ENCODE measurements at places on chromosomes 1 and 21.

GRCh38 chr1:869499-870244, 54.1 kb upstream of the SAMD11 start:
- peak; percentile 40 for DNase-seq

GRCh38 chr1:66176832-66177231, 357.1 kb upstream of the SGIP1 start:
- DNase-seq = no peak

- no peak for DNase-seq
These were observed 353.9 kb upstream of the PKN2 start for GRCh38 chr1:88330201-88330600.

DNA sequence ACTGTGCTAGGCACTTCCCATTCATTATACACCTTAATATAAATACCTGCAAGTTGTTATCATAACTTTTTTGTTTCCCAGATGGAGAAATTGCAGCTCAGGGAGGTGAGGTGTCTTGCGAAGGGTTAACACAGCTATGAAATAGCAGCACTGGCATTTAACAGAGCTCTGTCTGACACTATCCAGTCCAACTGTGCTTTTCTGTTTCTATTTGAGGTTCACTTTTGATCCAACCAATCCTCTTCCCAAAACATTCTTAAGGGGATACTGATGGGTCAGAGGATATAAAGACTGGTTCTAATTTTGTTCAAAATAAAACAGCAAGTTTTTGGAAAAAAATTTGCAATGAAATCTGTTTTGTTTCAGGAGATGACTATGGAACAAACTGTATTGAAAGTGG, 46.5 kb upstream of the C8B start:
- DNase-seq = no peak

- peak; percentile 6 for DNase-seq
These were observed 62.3 kb downstream of the PTGS2 start for GRCh38 chr1:186617926-186618325.

DNA sequence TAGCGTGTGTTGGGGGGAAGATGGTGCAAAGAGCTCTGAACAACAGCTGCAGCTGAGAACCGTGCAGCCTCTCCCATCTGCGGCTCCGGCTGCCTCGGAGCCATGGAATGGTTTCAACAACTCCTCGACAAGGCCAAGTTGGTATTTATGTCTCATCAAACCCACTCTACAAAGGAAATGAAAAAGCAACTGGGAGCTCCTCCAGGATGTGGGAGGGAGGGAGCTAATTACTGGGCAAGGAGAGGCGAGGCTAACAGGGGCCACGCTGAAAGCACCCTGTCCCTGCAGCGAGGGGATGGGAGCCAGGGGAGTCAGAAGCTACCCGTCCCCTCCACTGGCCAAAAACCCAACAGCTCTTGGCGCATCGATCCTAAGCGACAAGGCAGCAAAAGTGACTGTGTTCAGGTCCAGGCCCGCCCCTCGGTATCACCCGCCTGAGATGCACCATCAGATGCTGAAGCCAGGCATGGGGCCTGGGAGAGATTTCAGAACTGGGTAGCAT, 63.1 kb downstream of the ACOT7 start:
- DNase-seq = no peak

DNA sequence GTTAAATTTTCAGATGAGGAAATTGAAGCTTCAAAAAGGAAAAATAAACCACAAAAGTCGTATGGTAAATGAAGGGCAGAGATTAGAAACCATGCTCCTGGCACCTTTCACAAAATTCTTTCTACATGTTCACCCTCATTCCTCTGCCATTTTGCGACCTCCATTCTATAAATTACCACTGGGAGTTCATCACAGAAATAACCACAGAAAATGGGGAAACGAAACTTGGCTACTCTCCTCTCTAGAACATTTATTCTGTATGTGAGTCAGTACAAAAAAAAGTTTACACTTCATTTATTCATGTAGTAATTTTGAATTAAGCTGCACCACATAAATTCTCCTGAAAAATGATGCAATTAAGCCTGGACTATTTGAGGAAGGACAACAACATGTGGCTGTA, 320.9 kb upstream of the C1orf87 start:
- no peak for DNase-seq

GRCh38 chr1:59058665-59059439, 238.0 kb upstream of the FGGY start:
- DNase-seq = no peak

DNA sequence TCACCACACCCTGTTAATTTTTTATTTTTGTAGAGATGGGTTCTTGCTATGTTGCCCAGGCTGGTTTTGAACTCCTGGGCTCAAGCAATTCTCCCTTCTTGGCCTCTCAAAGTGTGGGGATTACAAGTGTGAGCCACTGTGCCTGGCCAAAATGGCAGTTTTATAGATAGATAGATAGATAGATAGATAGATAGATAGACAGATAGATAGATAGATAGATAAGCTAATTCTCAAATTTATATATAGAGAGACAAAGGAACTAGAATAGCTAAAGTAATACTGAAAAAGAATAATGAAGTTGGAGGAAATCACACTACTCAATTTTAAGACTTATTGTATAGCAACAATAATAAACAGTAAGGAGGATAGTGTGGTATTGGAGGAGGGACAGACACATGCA, 21.1 kb downstream of the SHISAL2A start:
- no peak for DNase-seq

GRCh38 chr1:180168786-180169639, 14.3 kb downstream of the QSOX1 start:
- peak; percentile 69 for DNase-seq

DNA sequence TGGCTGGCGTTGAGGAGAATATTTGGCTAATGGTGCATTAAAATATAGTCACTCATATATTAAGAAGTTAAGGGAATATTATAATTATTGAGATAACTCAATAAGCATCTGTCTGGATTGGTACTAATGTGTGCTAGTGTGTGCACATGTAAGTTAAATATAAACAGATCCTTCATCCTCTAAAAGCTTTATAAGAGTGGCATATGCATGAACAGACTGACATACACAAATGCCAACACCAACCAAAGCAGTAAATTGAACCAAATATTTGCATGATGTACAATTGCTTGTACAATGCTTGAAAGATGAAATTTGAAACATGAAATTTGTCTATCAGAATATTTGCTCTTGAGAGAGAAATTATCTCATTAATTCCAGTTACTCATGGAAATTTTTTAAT, 344.9 kb downstream of the ADGRL2 start:
- no peak for DNase-seq

GRCh38 chr1:153566414-153567371, 1.0 kb upstream of the S100A2 start:
- peak; percentile 100 for DNase-seq

- no peak for DNase-seq
These were observed 292.9 kb downstream of the PTGER3 start for GRCh38 chr1:70754701-70755100.

DNA sequence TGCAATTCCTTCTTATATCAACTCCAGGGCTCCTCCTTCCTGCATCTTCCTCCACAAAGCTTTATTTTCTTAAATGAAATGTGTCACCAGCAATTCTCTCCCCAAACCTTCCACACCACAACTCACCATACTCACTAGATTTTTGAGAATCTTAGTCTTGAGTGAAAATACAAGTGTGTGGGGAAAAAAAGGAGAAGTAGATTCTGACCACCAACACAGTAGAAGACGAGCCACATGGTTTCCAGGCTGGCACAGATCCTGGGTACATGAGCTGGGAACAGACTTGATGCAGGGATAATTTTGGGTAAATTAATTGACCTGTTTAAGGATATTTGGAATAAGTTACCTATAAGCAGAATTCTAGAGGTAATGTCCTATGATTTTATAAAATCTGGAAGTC, 72.8 kb upstream of the KCNJ15 start:
- no peak for DNase-seq

GRCh38 chr1:107862064-107862463, 102.9 kb downstream of the VAV3 start:
- no peak for DNase-seq

- peak; percentile 78 for DNase-seq
These were observed 39.4 kb downstream of the IGFN1 start for GRCh38 chr1:201229771-201230635.

GRCh38 chr1:221782970-221783369, 41.1 kb upstream of the DUSP10 start:
- no peak for DNase-seq

GRCh38 chr1:65459397-65459768, 38.9 kb downstream of the LEPR start:
- peak; percentile 57 for DNase-seq

GRCh38 chr1:42733415-42734200, 6.4 kb downstream of the CLDN19 start:
- DNase-seq = no peak

DNA sequence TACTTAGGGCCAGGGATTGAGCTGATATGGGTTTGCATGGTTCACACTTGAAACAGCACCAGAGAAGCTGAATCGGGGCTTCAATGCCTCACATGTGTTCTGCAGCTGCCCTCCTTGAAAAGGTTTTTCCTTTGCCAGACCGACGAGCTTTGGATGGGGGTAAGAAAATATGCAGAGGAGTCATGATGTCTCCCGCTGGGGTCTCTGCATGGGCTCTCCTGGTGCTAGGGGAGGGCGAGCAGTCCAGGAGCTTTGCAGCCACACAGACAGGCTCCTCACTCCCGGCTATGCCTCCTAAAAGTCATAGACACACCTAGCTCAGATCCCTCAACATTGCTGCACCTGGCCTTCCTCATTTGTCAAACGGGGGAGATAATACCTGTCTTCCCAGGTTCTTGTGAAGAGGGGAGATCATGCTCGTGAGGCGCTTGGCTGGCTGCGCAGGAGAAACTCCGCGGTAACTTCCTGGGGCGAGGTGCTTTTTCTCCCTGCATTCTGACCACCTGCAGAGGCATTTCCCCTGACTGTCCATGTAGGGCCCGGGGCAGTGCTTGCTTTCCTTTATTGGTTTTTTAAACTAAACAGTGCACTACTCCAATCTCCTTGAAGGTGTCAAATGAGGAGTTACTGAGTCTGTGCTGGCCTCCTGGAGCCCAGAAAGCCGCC, 112.4 kb downstream of the PLXNA2 start:
- DNase-seq = no peak

- no peak for DNase-seq
These were observed 81.0 kb downstream of the UBR4 start for GRCh38 chr1:19128968-19129514.

GRCh38 chr1:228350831-228351781, 55.5 kb downstream of the TRIM11 start:
- no peak for DNase-seq

GRCh38 chr1:101745551-101746270, 251.0 kb downstream of the OLFM3 start:
- no peak for DNase-seq

DNA sequence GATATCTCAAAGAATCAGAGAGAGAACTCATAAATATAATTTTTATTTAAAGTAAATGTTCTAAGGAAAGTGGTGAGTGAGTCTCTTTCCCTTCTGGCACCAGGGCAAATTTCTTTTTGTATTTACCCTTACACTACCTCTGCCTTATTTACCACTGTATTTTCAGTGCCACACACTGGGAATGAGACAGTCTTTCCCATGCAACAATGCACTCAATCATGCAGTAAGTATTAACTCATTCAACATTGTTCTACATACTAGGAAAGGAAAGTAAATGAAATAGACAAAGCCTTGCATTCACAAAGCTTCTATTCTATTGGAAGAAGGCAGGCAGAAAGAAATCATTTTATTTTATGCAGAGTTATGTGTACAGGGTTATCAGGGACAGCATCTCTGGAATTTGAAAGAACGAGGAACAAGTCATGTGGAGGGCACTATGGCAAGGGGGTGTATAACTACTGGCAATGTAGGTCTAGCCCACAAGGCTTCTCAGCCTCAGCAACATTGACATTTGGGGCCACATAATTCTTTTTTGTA, 129.8 kb upstream of the PRDX6 start:
- DNase-seq = no peak

DNA sequence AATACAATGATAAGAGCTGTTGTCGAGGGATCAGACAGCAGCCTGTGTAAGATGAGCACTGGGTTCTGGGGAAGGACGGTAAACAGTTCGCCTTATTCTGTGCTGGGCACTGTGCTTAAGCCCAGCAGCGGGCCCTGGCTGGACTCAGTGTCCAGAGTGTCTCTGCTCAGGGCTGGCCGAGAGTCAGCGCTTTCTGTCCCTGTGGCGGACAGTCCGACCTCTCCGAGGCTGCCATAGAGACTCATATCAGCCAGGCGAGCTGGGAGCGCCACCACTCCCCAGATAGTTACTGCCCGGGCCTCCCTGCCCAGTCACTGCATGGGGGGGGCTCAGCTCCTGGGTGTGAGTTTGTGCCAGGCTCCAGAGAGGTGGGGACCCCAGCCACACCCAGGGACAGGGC, 14.7 kb upstream of the NPHP4 start:
- no peak for DNase-seq

GRCh38 chr1:31991182-31991581, 22.5 kb upstream of the KHDRBS1 start:
- DNase-seq = no peak

- DNase-seq = no peak
These were observed 1.5 kb downstream of the KCNA3 start for GRCh38 chr1:110673197-110673701.

GRCh38 chr1:186819126-186819525, 9.6 kb upstream of the PLA2G4A start:
- peak; percentile 61 for DNase-seq

DNA sequence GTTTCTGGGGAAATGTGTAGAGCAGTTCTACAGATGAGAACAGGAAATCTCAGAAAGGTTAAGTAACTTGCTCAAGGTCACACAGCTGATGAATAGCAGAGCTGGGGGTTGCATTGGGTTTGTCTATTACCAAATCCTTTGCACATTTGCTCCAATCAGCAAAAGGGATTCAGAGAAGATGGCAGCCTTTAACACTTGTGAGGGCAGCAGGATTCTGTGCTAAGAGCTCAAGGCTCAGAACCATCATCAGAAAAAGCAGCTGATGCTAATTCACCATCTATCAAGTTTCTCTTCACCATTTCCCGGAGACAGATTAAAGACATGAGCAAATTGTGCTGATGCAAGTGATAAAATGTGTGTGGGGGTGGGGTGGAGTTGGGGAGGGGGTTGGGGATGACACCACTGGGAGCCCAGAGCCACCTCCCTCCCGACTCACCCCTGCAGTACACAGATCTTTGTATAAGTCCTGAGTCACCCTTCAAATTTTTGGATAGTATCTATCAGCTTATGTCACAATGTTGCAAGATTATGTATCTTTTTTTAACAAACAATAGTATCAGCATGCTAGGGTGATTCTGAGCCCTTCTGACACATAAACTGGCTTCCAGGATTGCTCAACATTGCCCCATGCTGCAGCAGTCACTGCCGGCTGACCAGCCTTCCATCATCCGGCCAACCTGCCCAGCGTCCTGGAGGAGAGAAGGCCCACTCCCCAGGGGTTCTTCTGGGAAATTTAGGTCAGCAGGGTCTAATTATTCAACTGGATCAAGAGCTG, 2.8 kb upstream of the SPSB1 start:
- peak; percentile 89 for DNase-seq

DNA sequence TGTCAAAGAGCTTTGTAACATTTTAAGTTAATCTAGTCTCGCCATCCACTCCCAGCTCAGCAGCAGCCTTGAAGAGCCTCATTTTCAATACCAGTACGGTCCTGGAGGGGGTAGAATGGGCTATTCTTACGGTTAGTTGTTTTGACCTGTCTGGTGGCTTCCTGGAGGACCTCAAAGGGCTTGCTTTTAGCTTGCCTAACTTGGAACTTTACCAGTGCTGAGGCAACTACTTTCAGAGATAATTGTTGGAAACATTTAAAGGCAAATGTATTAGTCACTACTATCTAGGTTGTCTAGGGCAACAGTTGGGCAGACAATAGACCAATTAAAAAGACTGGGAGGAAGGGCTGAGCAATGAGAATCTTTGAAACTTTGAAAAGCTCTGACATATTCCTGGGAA, 56.0 kb downstream of the TTLL7 start:
- no peak for DNase-seq

Data from MCF 10A (cell line).